ENCODE measurements at places on chromosomes 7 and 10.

DNA sequence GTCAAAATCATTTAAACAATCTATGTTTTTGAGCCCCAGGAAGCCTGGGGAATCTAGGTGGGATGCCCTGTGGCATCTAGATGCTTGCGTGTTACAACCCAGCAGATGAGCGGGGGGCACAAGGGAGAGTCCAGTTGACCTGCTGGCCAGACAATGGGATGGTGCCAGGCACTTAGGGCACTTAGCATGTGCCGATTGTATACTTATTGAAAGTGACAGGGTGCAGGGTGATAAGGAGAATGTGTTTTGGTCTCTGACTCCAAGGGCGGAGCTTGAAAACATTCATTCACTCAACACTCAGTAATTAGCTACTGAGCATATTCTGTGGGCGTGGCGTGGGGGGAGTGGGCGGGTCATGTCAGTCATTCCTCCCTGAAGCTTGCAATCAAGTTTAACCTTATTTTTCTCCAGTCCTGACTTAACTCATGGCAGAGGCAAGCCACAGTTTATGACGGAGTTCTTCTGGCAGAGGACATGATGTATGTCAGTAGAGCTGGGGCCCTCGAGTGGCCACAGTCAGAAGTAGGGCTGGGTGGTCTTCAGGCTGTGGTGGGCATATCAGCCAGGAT lies 115.1 kb downstream of the PRKCQ start:
- DNase-seq: no peak

DNA sequence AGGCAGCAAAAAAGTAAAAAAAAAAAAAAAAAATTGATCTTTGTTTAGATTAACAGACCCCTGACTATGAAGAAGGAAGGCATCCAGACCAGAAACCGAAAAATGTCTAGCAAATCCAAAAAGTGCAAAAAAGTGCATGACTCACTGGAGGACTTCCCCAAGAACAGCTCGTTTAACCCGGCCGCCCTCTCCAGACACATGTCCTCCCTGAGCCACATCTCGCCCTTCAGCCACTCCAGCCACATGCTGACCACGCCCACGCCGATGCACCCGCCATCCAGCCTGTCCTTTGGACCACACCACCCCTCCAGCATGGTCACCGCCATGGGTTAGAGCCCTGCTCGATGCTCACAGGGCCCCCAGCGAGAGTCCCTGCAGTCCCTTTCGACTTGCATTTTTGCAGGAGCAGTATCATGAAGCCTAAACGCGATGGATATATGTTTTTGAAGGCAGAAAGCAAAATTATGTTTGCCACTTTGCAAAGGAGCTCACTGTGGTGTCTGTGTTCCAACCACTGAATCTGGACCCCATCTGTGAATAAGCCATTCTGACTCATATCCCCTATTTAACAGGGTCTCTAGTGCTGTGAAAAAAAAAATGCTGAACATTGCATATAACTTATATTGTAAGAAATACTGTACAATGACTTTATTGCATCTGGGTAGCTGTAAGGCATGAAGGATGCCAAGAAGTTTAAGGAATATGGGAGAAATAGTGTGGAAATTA lies 19.4 kb downstream of the GATA3 start:
- no peak for DNase-seq

DNA sequence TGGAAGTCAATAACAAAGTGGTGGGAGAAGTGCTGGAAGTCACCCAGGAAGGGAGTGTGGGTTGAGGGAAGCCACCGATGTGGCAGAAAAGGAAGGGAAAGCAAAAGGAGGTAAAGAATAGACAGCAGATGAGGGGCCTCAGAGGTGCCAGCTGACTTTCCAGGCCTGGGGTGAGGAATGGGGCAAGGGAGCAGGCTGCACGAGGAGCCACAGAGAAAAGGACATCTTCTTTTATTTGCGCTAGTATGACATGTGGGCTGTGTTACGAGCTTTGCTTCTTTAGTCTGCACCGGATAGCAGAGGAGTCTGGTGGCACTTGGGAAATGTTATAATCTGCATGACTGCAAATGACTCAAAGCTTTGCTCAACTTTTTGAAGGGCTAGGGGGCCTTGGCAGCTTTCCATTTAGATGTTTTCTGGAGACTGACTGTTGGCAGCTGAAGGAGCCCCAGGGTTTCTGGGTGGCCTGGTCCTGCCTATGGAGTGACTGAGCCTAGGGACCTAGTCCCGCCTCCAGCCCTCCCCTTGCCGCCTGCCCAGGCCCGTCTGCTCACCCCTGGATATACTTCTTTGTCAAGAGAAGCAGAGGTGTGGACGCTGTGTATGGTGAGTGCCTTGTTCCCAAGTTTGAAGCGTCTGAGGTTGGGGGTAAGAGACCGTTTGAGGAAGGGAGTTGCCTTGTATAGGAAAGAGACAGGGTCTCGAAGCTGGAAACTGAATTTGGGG lies 5.1 kb downstream of the PRXL2A start:
- DNase-seq: no peak

DNA sequence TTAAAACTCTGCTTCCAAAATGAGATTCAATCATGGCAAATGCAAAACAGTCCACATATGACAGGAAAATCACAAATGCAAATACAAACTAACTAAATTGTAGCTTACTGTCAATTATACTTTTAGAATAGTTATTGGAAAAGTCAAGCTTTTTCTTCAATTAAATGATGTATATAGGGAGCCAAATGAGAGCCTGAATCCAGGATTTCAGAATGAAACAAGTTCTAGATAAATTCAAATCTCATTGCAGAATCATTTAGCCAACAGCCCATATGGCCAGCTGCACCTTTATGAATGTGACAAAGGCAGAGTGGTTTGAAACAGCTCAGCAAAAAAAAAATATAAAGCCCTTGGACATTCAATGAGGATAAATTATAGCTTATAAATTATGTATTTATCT lies 82.2 kb upstream of the SCIN start:
- no peak for DNase-seq

DNA sequence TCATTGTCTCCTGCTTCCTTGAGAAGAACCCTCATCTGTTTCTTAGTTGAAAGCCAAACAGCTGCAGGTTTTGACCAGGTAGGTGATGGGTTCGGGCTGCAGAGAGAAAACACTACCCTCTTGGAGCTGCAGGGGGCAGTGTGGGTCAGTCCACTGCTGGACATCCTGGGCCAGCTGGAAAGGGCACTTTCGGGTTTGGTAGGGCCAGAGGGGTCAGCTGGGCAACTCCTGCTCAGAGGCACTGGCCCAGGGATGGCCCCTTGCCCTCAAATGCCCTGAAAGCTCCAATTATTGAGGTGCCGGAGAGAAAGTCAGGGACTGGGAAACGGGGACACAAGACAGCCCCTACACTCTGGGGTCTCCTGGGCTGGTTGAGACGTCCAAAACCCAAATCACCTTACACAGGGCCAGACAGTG lies 90.7 kb downstream of the MKI67 start:
- no peak for DNase-seq

DNA sequence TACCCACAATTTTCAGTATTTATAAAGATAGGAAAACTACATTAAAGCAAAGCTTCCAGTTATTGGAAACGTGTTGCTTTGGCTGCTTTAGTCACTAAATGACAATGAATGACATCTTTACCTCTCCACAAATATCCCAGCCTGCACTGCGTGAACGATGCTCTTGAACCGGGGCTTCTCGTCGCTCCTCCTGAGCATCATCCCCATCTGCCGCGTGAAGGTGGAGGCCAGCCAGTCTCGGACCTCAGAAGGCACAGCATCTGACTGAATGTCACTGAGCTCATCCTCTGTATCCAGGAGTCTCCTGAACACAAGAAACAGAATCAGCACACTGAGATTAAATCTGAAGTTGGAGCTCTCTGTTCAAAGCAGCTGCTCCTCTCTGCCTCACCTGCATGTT lies 191.3 kb downstream of the PDE1C start:
- DNase-seq: no peak
